ENCODE measurements at places on chromosomes 3 and 15. TPM values are rescaled to one million over a fixed set of nuclear protein-coding genes. Genes with fewer than 3 reads are reported as not detected.

LRRIQ4 gene
- not detected for total RNA-seq

ZNF710 gene
- 16.3 TPM for total RNA-seq

GRCh38 chr3:113659101-113659541 is 37.3 kb downstream of the USF3 start:
- DNase-seq: no peak

IL17RB gene
- 2.5 TPM for total RNA-seq
